ENCODE measurements at places on chromosomes 7 and 10. TPM values are rescaled to one million over a fixed set of nuclear protein-coding genes. Genes with fewer than 3 reads are reported as not detected.

The OR2A12 gene
- total RNA-seq, result not detected

The BHLHA15 gene
- total RNA-seq, result not detected

The NUTM2E gene
- under 0.01 TPM for total RNA-seq

The TMEM209 gene
- 16.8 TPM for total RNA-seq

The GIMAP1 gene
- not detected for total RNA-seq

The AQP1 gene
- 11.9 TPM for total RNA-seq

The CELF2 gene
- 0.97 TPM for total RNA-seq

The OR2A7 gene
- total RNA-seq, result 0.32 TPM

The DENND2A gene
- 26.7 TPM for total RNA-seq

The CLDN4 gene
- 0.86 TPM for total RNA-seq

The PBLD gene
- 7.1 TPM for total RNA-seq

The CTAGE8 gene
- 0.43 TPM for total RNA-seq

The SEMA4G gene
- 0.43 TPM for total RNA-seq

The GDI2 gene
- total RNA-seq, result 615 TPM

The DDX21 gene
- 61.8 TPM for total RNA-seq

The SUN3 gene
- total RNA-seq, result not detected

The CDH23 gene
- under 0.01 TPM for total RNA-seq

The MMP21 gene
- total RNA-seq, result not detected

The MGAM2 gene
- not detected for total RNA-seq

The PRPS1L1 gene
- total RNA-seq, result not detected

The IQUB gene
- 0.43 TPM for total RNA-seq

The CNPY1 gene
- not detected for total RNA-seq

The MINDY4 gene
- total RNA-seq, result 11.0 TPM

The KAZALD1 gene
- total RNA-seq, result 9.1 TPM

The AEBP1 gene
- 148 TPM for total RNA-seq

The TFEC gene
- total RNA-seq, result not detected

The STOX1 gene
- under 0.01 TPM for total RNA-seq

The CLCN1 gene
- under 0.01 TPM for total RNA-seq

The EIF5AL1 gene
- 0.86 TPM for total RNA-seq

The SH2D4B gene
- not detected for total RNA-seq

The ANKRD61 gene
- total RNA-seq, result not detected

The OR6B1 gene
- under 0.01 TPM for total RNA-seq

The NUTM2D gene
- 0.43 TPM for total RNA-seq

The ITPRID1 gene
- total RNA-seq, result not detected

The BTBD16 gene
- total RNA-seq, result not detected

The DNA2 gene
- 13.0 TPM for total RNA-seq
